ENCODE measurements at places on chromosomes 5 and 9. TPM values are rescaled to one million over a fixed set of nuclear protein-coding genes. Genes with fewer than 3 reads are reported as not detected.
A peak's percentile ranks its signal among the peaks of the same experiment; 100 is the strongest.

The LCN1 gene
- not detected for polyA plus RNA-seq

The IFNA2 gene
- not detected for polyA plus RNA-seq

The RANBP17 gene
- polyA plus RNA-seq = 6.1 TPM

The MLLT3 gene
- 6.1 TPM for polyA plus RNA-seq

The ANKRD34B gene
- polyA plus RNA-seq = not detected

GRCh38 chr5:163023846-163024245 is 413.5 kb upstream of the CCNG1 start:
- H3K4me3 ChIP-seq = no peak overlapping the region
- no peaks in the 10 kb centered on the region for H3K27me3 ChIP-seq
- H3K4me1 ChIP-seq = no peaks in the 10 kb centered on the region
- H3K27ac ChIP-seq = no peak overlapping the region
- no peak for DNase-seq

- no peak overlapping the region for H3K4me3 ChIP-seq
- H3K27me3 ChIP-seq = no peaks in the 10 kb centered on the region
- H3K4me1 ChIP-seq = peaks cover 15% of the 10 kb centered on the region
- no peaks in the 10 kb centered on the region for H3K36me3 ChIP-seq
- peak; percentile 43 for DNase-seq
Observed at GRCh38 chr9:4289411-4290326, 10.2 kb downstream of the GLIS3 start.

GRCh38 chr5:75042522-75042921 is 9.8 kb downstream of the GCNT4 start:
- no peak for DNase-seq
- H3K36me3 ChIP-seq = no peaks in the 10 kb centered on the region
- no peaks in the 10 kb centered on the region for H3K4me1 ChIP-seq
- no peaks in the 10 kb centered on the region for H3K27me3 ChIP-seq

DNA sequence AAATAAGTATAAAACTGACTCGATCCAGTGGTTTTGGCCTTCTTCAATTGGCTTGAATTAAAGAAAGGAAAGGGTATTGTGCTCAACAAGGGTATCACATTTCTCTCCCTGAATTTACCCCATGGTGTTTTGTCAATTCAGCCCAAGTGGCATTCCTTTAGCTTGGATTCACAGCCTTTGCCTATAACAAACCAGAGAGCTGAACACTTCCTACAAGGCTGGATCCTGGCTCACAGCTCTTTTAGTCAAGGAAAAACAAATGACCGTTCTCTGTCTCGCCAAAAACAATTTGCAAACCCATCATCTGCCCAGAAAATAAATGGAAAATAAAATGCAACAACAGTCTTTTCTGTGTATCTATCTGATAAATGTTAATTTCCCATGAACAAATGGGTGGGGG is 5.7 kb downstream of the ZNF366 start:
- H3K36me3 ChIP-seq = no peaks in the 10 kb centered on the region
- no peak for DNase-seq
- H3K27me3 ChIP-seq = no peaks in the 10 kb centered on the region
- H3K4me3 ChIP-seq = no peak overlapping the region
- H3K27ac ChIP-seq = no peak overlapping the region

GRCh38 chr5:168364750-168365550 is 73.5 kb downstream of the WWC1 start:
- H3K4me3 ChIP-seq = no peak overlapping the region
- no peaks in the 10 kb centered on the region for H3K27me3 ChIP-seq
- no peak overlapping the region for H3K27ac ChIP-seq
- peaks cover 3% of the 10 kb centered on the region for H3K4me1 ChIP-seq
- H3K36me3 ChIP-seq = no peaks in the 10 kb centered on the region

- DNase-seq = no peak
- H3K27me3 ChIP-seq = no peaks in the 10 kb centered on the region
- no peak overlapping the region for H3K4me3 ChIP-seq
- no peak overlapping the region for H3K27ac ChIP-seq
- peaks cover 43% of the 10 kb centered on the region for H3K4me1 ChIP-seq
- no peaks in the 10 kb centered on the region for H3K36me3 ChIP-seq
Observed at GRCh38 chr9:125551781-125552180, 155.2 kb downstream of the MAPKAP1 start.

DNA sequence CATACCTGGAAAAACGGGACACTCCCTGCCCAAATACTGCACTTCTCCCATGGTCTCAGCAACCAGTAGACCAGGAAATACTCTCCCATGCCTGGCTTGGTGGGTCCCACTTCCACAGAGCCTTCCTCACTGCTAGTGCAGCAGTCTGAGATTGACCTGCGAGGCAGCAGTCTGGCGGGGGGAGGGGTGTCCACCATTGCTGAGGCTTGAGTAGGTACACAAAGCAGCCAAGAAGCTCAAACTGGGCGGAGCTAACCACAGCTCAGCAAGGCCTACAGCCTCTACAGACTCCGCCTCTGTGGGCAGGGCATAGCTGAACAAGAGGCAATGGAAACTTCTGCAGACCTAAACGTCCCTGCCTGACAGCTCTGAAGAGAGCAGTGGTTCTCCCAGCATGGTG is 191.5 kb upstream of the FTMT start:
- no peak overlapping the region for H3K27ac ChIP-seq
- H3K4me1 ChIP-seq = no peaks in the 10 kb centered on the region

- H3K36me3 ChIP-seq = peaks cover 2% of the 10 kb centered on the region
- H3K27ac ChIP-seq = no peak overlapping the region
- DNase-seq = no peak
- no peaks in the 10 kb centered on the region for H3K4me1 ChIP-seq
Observed at GRCh38 chr5:154206311-154206710, 15.8 kb downstream of the GALNT10 start.

DNA sequence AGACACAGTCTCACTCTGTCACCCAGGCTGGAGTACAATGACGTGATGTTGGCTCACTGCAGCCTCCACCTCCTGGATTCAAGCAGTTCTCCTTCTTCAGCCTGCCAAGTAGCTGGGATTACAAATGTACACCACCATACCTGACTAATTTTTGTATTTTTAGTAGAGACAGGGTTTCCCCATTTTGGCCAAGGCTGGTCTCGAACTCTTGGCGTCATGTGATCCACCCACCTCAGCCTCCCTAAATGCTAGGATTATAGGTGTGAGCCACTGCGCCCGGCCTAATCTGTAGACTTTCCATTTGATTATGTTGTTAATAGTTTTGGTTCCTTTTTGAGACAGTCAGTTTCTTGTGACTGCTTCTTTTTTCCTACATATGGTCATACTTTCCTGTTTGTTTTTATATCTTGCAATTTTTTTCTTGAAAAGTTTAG is 31.0 kb downstream of the MTREX start:
- H3K27ac ChIP-seq = no peak overlapping the region
- no peaks in the 10 kb centered on the region for H3K27me3 ChIP-seq
- DNase-seq = no peak
- H3K4me3 ChIP-seq = no peak overlapping the region

- no peak overlapping the region for H3K4me3 ChIP-seq
- no peaks in the 10 kb centered on the region for H3K27me3 ChIP-seq
- no peaks in the 10 kb centered on the region for H3K36me3 ChIP-seq
- no peak for DNase-seq
Observed at GRCh38 chr5:90135779-90136378, 273.7 kb downstream of the CETN3 start.

DNA sequence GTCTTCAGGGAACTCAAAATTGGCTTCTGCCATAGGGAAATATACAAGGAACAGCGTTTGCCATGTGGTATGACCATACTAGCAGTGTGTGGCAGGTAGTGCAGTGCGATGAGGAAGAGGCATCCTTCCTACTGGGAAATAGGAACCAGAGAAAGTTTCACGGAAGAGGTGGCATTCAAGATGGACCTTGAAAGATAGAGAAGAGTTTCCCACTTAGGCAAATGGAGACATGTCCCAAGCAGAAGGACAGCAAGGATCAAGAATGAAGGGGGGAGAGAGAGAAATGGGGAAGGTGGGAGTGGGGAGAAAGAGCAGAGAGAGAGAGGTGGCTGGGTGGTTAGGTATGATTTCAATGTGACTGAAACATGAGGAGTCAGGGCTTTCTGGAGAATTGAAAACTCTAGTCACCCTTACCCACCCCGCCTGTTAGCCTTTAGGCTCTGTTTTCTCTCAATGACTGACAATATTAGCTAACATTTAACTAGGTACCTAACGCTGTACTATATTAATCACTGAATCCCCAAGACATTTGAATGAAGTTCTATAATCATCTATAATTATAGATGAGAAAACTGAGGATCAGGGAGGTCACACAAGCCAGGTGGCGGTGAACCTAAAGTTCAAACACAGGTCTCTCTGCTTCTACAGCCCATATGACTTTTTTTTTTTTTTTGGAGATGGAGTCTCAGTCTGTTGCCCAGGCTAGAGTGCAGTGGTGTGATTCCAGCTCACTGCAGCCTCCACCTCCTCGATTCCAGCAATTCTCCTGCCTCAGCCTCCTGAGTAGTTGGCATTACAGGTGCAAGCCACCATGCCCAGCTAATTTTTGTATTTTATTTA is 171.3 kb downstream of the NR3C1 start:
- H3K27ac ChIP-seq = no peak overlapping the region
- no peaks in the 10 kb centered on the region for H3K4me1 ChIP-seq
- DNase-seq = no peak
- H3K27me3 ChIP-seq = no peaks in the 10 kb centered on the region

GRCh38 chr9:73093740-73094379 is 57.8 kb upstream of the ANXA1 start:
- peak; percentile 40 for DNase-seq
- no peak overlapping the region for H3K4me3 ChIP-seq
- H3K27me3 ChIP-seq = no peaks in the 10 kb centered on the region
- H3K36me3 ChIP-seq = no peaks in the 10 kb centered on the region
- H3K27ac ChIP-seq = peak overlapping the region; percentile 18

DNA sequence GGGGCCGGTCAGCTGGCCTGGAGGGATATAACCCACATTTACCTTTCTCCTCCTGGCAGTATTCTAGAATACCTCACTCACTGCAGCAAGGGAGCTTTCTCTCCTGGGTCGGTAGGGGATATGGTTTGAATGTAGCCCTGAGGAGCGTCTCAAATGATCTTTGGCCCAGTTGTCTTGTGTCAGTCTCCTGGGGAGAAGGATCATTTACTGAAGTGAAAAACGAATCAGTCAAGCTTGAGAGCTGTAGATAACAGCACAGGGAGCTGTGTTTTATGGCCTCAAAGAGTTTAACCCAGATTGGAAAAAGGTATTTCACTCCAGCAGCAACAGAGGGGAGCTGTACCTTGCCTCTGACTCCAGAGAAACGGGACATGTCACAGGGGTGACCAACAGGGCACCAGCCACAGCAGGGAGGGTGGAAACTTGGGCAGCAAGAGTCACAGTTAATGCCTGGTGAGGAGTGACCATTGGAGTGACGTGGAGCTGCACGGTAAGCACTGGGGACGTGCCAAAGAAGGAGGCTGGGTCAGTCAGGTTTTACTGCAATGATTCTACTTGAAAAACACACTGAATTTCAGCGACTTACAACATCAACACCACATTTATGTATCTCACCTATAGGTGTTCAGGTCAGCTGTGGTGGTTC is 29.8 kb upstream of the ZFR start:
- H3K4me3 ChIP-seq = no peak overlapping the region
- DNase-seq = no peak
- no peaks in the 10 kb centered on the region for H3K36me3 ChIP-seq
- no peaks in the 10 kb centered on the region for H3K4me1 ChIP-seq

DNA sequence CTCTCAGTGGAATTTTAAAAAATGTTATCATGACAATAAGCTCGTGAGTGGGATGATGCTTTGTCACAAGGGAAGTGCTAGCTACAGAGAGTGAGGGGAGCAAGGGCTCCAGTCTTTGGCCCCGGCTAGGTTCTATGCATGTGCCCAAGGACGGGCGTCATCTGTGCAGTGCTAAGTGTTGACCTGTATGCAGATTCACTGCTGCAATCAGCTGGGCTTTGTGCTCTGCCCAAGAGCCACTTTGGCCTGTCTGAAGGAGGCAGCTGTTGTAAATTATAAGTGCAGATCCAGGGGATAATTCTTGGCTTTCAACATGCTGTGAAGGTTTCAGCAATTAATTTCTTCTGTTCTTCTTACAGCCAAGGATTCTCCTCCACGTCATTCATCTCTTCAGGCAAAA is 268.6 kb downstream of the PSAT1 start:
- no peak for DNase-seq
- no peak overlapping the region for H3K27ac ChIP-seq
- H3K4me3 ChIP-seq = no peak overlapping the region
- no peaks in the 10 kb centered on the region for H3K27me3 ChIP-seq
- no peaks in the 10 kb centered on the region for H3K4me1 ChIP-seq
- H3K36me3 ChIP-seq = no peaks in the 10 kb centered on the region

- H3K4me1 ChIP-seq = no peaks in the 10 kb centered on the region
- no peak overlapping the region for H3K27ac ChIP-seq
- H3K36me3 ChIP-seq = no peaks in the 10 kb centered on the region
- no peak for DNase-seq
- H3K4me3 ChIP-seq = no peak overlapping the region
Observed at GRCh38 chr5:167792514-167792913, 498.9 kb upstream of the WWC1 start.

- no peak overlapping the region for H3K27ac ChIP-seq
- no peaks in the 10 kb centered on the region for H3K4me1 ChIP-seq
- H3K36me3 ChIP-seq = no peaks in the 10 kb centered on the region
Observed at GRCh38 chr5:97062046-97062445, 80.4 kb downstream of the LIX1 start.

DNA sequence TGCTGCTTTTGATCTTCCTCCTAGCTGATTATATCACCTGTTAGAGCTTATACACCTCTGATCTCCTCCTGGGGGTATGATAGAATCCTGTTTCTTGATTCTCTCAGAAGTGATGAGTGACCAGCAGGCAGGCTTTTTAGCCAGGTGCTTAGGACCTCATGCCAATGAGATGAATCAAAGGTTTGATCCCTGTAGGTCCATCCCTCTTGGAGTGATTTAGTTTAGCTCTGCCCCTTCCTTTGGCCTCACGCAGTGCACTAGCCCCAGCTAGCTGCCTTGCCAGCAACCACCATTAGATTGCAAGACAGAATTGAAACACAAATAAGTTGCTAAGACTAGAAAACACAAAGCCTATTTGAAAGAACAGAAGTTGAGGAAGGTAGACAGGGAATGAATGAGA is 84.4 kb downstream of the ZSWIM6 start:
- H3K27me3 ChIP-seq = no peaks in the 10 kb centered on the region
- no peak for DNase-seq
- H3K36me3 ChIP-seq = no peaks in the 10 kb centered on the region
- peaks cover 3% of the 10 kb centered on the region for H3K4me1 ChIP-seq
- no peak overlapping the region for H3K27ac ChIP-seq

Measured in endothelial cell of umbilical vein (primary cell).